Vagina (tissue), 2 donors: ENCODE measurements at places on chromosomes 6 and 20.
A peak's percentile ranks its signal among the peaks of the same experiment; 100 is the strongest.

DNA sequence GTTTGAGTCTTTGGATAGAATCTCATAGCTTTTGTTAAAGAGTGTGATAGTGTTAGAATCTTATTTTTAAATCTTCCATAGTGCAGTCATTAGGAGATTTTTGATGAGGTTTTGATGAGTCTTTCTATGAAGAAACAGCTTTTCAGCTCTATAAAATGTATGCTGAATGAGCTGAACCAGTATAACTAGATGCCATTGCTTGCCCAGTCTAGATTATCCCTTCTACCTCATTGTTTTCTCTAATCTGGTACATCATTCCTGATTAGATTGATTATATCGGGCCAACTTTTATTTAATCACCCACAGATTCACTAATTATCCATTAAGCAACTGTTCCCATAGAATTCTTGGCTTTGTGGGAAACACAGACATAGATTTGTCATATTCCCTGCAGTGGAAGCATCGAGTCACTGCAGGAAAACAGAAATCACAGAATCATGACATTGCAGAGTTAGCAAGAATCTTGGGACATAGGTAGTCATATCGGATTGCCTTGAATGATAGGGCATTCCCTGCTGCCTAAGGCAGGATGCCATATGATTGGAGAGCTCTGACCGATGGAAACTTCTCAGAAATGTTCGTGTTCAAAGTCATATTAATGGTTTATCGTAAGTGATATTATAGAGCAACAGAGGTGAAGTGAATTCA is 882.7 kb upstream of the FLRT3 start:
- no peak overlapping the region for H3K4me3 ChIP-seq
- DNase-seq, result no peak
- H3K36me3 ChIP-seq, result no peaks in the 10 kb centered on the region
- no peak overlapping the region for H3K27ac ChIP-seq
- H3K27me3 ChIP-seq, result no peaks in the 10 kb centered on the region
- H3K4me1 ChIP-seq, result no peaks in the 10 kb centered on the region

- H3K36me3 ChIP-seq, result peaks cover 20% of the 10 kb centered on the region
- H3K27ac ChIP-seq, result peak overlapping the region; percentile 88
- H3K27me3 ChIP-seq, result no peaks in the 10 kb centered on the region
- peaks cover 18% of the 10 kb centered on the region for H3K4me1 ChIP-seq
- peak overlapping the region; percentile 66 for H3K4me3 ChIP-seq
These were observed 622 bp downstream of the MRGBP start for GRCh38 chr20:62796699-62797491.

GRCh38 chr6:169968541-169969270 is 217.3 kb downstream of the ERMARD start:
- no peak overlapping the region for H3K27ac ChIP-seq
- H3K27me3 ChIP-seq, result no peaks in the 10 kb centered on the region
- no peaks in the 10 kb centered on the region for H3K36me3 ChIP-seq
- no peaks in the 10 kb centered on the region for H3K4me1 ChIP-seq
- DNase-seq, result peak; percentile 74

DNA sequence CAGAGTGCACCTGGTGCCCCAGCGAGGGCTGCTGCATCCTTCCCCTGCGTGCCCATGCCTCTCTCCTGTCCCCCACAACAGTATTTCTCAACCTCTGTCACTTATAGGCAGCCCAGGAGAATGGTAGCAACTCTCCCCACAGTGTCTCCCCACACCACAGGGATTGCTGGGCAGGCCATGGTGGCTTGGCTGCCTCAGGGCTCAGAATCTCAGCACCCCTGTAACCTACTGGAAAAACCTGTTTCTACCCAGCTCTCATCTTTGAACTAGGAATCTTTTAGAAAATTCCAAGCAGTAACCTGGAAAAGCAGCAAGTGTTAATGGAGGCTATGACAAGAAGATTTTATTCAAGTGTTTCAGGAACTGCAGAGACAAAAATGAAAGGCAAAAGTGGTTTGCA is 38.0 kb downstream of the CD164 start:
- no peaks in the 10 kb centered on the region for H3K27me3 ChIP-seq
- H3K4me1 ChIP-seq, result peaks cover under 1% of the 10 kb centered on the region
- H3K36me3 ChIP-seq, result no peaks in the 10 kb centered on the region
- no peak for DNase-seq
- H3K27ac ChIP-seq, result no peak overlapping the region

- H3K27ac ChIP-seq, result no peak overlapping the region
- H3K36me3 ChIP-seq, result no peaks in the 10 kb centered on the region
- H3K4me1 ChIP-seq, result no peaks in the 10 kb centered on the region
- no peaks in the 10 kb centered on the region for H3K27me3 ChIP-seq
- no peak overlapping the region for H3K4me3 ChIP-seq
These were observed 145.0 kb downstream of the HTR1B start for GRCh38 chr6:77318256-77318655.

DNA sequence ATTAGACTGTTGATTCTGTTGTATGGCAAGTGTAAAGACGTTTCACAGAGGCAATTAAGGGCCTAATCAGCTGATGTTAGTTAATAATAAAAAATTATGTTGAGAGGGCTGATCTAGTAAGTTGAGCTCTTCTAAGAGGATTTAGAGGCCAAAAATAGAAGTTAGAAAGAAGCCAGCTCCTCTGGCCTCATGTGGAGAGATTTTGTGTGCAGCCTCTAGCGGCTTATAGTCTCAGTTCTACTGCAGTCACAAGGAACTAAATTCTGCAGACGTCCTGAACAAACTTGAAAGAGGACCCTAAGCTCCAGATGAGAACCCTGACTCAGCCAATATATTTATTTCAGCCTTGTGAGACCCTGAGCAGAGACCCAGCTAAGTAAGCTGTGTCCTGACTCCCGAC is 498.6 kb downstream of the BTBD3 start:
- H3K4me3 ChIP-seq, result no peak overlapping the region
- H3K36me3 ChIP-seq, result no peaks in the 10 kb centered on the region
- no peaks in the 10 kb centered on the region for H3K27me3 ChIP-seq
- no peak overlapping the region for H3K27ac ChIP-seq

- H3K27me3 ChIP-seq, result no peaks in the 10 kb centered on the region
- no peak for DNase-seq
- H3K4me3 ChIP-seq, result no peak overlapping the region
- H3K4me1 ChIP-seq, result no peaks in the 10 kb centered on the region
These were observed 75.0 kb upstream of the FUCA2 start for GRCh38 chr6:143586557-143586956.

- H3K27ac ChIP-seq, result no peak overlapping the region
- no peaks in the 10 kb centered on the region for H3K36me3 ChIP-seq
- H3K27me3 ChIP-seq, result no peaks in the 10 kb centered on the region
- H3K4me1 ChIP-seq, result no peaks in the 10 kb centered on the region
These were observed 207.5 kb downstream of the ASCC3 start for GRCh38 chr6:100673641-100674040.

DNA sequence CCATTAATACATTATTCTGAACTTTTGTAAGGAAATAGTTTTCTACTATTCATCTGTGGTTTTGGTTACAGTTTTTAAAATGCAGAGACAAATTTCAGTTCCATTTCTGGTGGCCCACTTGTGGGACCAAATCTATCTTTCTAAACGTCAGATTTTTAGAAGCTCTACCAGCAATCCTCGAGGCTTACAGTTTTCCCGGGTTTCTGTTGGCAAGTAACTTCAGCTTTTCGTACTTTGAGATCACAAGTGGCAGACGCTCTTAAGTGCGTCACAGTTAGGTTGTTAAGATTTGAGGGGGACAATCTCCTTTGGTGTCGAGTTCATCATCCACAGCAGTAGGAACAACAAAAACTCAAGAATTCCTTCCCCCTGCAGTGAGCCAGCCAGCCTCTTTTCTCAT is 60.0 kb downstream of the JARID2 start:
- H3K27me3 ChIP-seq, result no peaks in the 10 kb centered on the region
- no peaks in the 10 kb centered on the region for H3K36me3 ChIP-seq
- H3K4me1 ChIP-seq, result peaks cover 46% of the 10 kb centered on the region
- no peak overlapping the region for H3K4me3 ChIP-seq
- no peak for DNase-seq

DNA sequence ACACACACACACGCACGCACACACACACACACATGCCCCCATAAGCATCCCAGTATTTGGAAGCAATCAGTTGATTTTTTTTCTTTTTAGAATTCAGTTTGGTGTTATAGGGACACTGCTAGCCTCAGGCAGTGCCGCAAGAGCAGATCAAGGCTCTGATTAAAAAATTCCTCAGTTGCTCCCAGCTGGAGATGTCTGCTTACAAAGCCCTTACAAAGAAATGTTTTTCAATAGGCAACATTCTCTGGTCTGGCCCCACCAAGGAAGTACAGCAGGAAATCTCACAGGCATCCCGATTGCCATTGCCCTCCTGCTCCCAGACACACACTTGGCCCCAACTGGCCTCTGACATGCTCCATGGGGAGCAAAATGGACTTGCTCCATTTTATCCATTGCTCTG is 22.9 kb upstream of the CD83 start:
- no peaks in the 10 kb centered on the region for H3K36me3 ChIP-seq
- H3K4me1 ChIP-seq, result peaks cover 32% of the 10 kb centered on the region
- no peak overlapping the region for H3K4me3 ChIP-seq
- no peak for DNase-seq

DNA sequence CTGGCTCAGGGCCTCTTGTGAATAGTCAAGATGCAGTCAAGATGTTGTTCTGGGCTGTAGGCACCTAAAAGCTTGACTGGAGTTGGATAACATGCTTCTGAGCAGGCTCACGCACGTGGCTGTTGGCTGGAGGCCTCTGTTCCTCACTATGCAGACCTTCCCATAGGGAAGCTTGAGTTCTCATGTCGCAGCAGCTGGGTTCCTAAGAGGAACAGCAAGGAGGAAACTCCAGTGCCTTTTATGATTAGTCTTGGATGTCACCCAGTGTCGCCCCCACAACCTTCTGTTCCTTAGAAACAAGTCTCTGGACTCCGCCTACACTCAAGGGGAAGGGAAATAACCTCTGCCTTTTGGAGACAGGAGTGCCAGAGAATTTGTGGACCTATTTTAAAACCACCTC is 210.7 kb downstream of the BCAS1 start:
- DNase-seq, result no peak
- peaks cover 10% of the 10 kb centered on the region for H3K4me1 ChIP-seq
- H3K27ac ChIP-seq, result no peak overlapping the region

DNA sequence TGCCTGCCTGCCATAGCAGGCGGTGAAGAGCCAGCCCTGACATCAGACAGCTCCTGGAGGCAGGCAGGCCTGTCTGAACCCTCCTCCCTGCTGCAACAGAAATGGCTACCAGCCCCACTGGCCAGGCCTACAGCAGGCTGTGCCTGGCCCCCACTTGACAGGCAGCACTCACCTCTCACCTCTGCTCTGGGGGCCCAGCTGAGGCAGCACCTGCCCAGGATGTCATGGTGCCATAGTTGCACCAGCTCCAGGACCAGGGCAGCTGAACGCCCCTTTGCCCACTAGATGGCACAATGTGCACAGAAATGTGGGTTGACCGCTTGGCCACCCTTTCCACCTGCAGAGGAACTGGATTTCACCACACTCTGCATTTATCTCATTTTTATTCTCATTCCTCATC is 30.6 kb downstream of the MRPL14 start:
- no peak overlapping the region for H3K27ac ChIP-seq
- H3K27me3 ChIP-seq, result no peaks in the 10 kb centered on the region
- H3K36me3 ChIP-seq, result no peaks in the 10 kb centered on the region
- no peak overlapping the region for H3K4me3 ChIP-seq
- no peak for DNase-seq
- no peaks in the 10 kb centered on the region for H3K4me1 ChIP-seq

DNA sequence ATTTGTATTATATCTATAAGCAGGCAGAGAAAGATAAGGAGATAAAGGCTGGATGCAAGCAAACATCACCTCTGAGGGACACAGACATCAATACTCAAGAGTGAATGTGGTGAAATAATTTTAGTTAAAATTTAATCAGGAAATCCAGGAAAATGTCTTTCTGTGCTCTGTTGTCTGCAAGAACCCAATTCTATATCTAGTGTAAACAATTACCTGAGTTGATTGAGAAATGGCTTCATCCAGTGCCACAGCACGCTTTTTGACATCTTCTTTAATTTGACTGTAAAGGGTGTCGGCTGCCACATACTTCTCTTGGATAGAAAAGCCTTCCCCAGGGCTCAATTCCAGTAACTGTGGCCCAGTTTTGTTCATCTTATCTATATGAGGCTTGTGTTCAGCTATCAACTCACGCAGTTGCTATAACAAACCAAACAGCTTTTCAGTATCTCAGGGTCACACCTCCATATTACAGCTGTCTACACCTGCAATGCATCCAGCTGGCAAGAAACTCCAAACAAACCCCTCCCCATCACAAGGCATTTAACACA is 131.6 kb downstream of the DST start:
- no peak overlapping the region for H3K4me3 ChIP-seq
- no peak for DNase-seq
- peak overlapping the region; percentile 10 for H3K27ac ChIP-seq

GRCh38 chr6:106082735-106083398 is 3.3 kb upstream of the PRDM1 start:
- peak overlapping the region; percentile 85 for H3K27ac ChIP-seq
- H3K4me3 ChIP-seq, result no peak overlapping the region
- H3K4me1 ChIP-seq, result peaks cover 27% of the 10 kb centered on the region
- H3K36me3 ChIP-seq, result no peaks in the 10 kb centered on the region

DNA sequence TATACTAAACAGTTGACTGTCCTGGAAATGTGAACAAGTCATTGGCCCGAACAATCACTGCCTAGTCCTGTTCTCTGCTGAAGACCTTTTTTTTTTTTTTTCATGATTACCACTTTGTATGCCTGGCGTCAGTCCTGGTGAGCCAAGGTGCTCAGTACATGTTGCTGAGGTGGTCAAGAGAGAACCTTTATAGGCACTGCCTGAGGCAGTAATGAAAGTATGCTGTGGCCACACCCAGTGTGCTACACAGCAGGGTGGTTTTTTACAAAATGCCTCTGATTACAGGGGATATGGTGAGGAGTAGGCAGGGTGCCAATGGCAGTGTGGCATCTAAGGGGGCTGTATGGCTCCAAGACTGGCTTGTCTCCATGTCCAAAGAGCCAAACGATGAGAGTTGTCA is 135.1 kb upstream of the ENPP5 start:
- H3K36me3 ChIP-seq, result no peaks in the 10 kb centered on the region
- H3K27ac ChIP-seq, result no peak overlapping the region
- no peak overlapping the region for H3K4me3 ChIP-seq
- H3K27me3 ChIP-seq, result no peaks in the 10 kb centered on the region

DNA sequence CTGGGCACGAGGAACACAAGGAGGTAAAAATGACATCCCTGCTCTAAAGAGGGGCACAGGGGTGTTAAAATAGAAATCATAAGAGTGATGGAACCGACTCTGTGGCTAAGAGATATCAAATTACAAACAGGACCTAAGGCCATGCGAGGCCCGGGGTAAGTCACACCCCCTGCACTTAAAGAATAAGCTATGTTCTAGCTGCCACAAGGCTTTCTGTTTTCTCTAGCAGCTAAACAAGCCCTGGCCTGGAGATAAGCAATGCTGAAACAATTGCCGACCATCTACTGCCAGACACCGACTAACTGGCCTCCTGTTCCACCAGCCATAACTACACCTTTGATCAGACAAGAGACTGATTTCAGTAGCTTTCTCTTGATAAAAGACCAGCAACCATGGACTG is 32.4 kb downstream of the MDGA1 start:
- H3K27ac ChIP-seq, result no peak overlapping the region
- DNase-seq, result no peak
- no peaks in the 10 kb centered on the region for H3K27me3 ChIP-seq
- H3K36me3 ChIP-seq, result no peaks in the 10 kb centered on the region
- no peak overlapping the region for H3K4me3 ChIP-seq
- peaks cover 9% of the 10 kb centered on the region for H3K4me1 ChIP-seq
